Activated T-cell treated with anti-CD3 and anti-CD28 coated beads, Interleukin-2, amount 50 U/mL, for 48 hours (primary cell): ENCODE measurements at places on chromosomes 1 and 21.

DNA sequence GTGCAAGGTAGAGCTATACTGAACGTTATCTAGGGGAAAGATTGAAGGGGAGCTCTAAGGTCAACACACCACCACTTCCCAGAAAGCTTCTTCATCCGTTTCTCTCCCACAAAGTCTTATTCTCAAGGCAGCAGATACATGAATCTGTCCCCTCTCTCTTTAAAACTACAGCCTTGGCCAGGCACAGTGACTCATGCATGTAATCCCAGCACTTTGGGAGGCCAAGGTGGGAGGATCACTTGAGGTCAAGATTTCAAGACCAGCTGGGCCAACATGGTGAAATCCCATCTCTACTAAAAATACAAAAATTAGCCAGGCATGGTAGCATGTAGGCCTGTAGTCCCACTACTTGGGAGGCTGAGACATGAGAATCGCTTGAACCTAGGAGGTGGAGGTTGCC lies 8.1 kb downstream of the CYP4X1 start:
- no peak for DNase-seq

DNA sequence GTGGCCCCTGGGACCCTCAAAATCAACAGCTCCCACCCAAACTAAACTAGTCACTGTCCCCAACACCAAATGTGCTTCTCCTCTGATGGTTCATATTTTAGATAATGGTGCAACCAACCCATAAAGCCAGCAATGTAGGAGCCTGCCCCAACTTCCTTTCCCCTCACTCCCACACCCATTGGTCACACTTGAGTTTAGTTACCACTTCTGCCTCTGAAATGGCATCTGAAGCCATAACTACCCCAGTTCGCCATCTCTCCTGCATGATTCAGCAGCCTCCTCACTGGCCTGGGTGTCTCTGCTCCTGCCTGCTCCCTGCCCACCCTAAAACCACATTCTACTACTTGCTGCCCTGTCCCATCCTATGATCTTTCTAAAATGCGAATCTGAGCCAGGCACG lies 3.4 kb upstream of the CDCP2 start:
- no peak for DNase-seq

DNA sequence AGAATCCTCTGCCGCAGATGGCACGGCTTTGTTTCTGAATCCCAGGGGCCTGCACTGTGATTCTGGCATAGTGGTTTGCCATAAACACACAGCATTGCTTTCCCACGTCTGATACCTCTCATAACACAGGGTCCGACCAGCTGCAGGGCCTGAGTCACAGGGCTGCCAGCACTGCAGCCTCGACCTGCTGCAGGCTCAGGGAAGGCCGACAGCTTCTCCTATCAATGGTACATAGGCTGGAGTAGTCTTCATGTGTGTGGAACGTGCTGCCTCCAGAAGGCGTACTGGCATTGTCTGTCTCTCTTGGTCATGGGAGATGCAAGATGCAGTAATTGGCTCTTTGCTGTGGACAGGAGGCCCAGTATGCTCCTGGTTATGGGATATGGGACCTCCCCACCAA lies 53.5 kb upstream of the PDE9A start:
- DNase-seq, result no peak

GRCh38 chr1:116881879-116882520 lies 27.7 kb upstream of the PTGFRN start:
- DNase-seq, result peak; percentile 56

GRCh38 chr1:101006553-101006952 lies 19.0 kb downstream of the DPH5 start:
- no peak for DNase-seq

DNA sequence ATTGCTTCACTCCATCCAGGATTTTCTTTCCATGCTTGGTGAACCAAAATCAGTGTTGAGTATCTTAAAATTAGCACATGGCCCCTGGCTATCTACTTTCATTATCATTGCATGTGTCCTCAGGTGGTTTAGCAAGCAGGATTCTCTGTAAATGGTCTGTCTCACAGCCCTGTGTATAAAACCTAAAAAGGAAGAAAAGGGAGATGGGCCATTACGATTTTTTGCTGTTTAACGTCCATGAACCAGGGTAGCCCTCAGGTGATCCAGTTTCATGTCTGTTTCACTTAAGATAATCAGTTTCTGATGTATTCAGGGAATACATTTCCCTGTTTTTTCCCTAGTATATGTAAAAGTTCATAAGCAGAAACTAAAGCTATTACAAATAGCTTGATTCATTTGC lies 238.2 kb downstream of the NFIA start:
- no peak for DNase-seq

DNA sequence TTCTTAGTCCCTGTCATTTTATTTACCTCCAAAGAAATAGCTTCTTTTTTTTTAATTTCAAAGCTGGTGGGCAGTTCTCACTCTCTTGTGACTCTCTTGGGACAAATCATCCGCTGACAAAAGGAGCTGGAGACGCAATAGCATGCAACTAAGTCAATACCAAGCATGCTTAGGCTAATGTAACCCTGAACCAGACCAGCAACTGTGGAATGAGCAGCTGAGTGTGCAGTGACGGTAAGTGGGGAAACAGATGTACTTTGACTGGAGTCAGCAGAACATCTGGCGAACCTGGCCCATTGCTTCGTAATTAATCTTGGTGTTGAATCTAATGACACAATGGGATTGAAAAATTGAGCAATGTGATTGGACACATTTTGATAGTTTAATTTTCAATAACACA lies 280.7 kb upstream of the PLXNA2 start:
- no peak for DNase-seq
